ENCODE measurements at places on chromosomes 6 and 20.

DNA sequence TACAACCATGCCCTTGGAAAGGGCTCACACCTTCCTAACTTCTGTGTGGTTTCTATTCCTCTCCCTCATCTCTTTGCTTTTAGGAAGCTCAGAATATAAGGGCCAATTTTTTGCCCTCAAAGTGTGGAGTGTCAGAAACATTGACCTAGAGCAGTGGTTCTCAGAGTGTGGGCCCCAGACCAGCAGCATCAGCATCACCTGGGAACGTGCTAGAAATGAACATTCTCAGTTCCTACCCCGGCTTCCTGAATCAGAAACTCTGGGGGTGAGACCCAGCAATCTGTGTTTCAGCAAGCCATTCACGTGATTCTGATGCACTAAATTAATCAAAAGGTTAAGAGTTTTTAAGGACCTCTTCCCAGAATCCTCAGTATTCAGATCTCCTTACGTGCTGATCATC is 47.9 kb upstream of the IL17A start:
- ATAC-seq = no peak

GRCh38 chr20:48411919-48412522 is 415.8 kb downstream of the PREX1 start:
- ATAC-seq = no peak

- no peak for ATAC-seq
These were observed 266.3 kb upstream of the ECI2 start for GRCh38 chr6:4401408-4402368.

DNA sequence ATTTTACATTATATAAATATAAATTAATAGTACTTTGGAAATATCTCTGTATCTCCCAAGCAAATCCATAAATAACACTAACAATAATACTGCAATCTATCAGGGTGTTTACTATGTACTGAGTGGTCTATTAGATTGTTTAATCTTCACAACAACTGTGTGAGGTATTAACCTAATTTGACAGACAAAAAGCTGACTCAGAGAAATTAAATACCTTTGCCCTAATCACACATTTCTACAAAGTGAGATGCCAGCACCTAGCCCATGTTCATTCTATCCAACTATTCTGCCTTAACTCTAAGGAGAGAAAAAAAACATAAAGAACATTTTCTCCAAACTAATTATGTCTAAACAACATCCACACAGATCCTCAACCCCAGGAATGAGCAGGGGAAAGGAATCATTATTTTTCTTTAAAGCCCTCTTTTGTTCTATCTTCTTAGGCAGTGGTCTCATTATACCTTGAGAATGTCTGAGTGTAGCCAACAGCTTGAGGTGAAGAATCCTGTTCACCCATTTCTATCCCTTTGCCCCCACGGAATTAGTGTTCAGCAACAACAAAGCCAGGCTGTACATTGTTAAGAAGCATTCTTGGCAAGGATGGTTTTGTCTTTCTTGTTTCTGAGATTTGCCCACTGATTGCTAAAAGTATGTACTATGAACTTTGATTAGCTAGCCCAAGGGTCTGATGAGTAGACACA is 42.7 kb downstream of the PRL start:
- ATAC-seq = no peak

DNA sequence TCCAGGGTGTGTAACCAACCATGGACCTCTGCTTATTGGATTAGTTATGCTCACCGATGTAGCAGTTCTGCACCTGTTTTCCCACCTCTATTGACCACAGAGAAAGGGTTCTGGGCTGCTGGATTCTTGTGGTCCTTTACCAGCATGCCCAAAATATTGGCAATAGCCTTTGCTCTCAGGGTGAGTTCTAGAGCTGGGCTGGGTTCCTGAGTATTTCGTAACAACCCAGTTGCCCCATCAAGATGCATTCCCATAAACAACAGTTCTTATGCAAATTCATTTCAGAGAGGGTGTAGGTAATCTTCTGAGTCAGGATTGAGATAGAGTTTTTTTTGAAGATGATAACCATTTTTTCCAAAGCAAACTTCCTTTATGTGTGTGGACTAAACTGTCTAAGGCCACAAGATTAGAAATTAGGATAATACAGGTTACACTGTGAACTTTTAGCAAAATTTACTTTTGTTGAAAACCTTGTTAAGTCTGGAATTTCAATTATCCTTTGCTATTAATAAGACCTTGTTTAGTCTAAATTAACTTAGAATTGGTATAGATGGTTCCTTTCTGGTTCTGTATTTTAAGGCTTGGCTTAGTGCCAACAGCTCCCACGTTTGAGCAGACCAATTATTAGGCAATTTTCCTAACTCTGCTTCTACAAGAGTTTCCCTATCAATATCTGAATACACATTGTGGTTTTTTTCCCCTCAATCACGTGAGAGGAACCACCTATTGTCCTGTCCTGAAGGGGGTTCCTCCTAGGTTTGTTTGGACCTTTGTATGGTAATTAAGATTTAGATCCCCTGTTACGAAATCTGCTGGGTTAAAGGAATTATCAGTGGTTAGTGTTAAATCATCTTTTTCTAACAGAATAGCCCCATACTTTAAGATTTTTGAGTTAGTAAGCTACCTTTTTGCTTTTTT is 46.1 kb downstream of the TBX18 start:
- no peak for ATAC-seq

GRCh38 chr6:31710523-31711219 is 4.0 kb downstream of the LY6G6F start:
- ATAC-seq = no peak

DNA sequence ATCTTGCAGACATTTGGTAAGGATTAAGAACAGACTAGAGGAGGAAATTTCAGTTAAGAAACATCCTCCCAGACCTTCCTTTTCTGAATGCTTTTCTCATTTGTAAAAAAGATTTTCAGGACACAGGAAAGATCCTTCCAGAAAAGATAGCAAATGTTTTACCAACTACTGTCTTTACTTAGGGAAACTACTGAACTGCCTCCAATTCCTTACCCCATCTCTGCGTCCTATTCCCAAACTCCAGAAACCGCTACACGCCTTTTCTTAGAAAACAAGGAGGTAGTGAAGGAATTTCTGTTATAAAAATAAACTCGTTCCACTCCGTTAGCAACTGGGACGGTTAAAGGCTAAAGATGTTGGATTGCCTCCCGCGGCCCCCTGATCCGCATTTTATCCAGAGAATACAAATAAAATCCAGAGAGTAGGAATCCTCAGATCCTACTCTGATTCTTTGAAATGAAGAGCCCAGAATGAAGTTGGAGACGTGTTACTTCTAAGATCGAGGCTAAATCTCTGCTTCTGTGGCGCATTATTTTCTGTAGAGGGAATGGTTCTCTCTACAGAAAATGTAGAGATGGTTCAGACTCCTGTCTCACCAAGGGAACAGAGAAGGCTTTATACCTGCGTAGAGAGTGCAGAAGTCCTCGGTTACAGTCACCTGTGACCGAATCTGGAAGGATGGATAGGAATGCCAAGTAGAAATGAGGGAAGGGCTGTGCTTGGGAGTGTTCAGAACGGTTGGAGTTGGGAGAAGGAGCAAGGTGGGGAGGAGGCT is 133.0 kb downstream of the GPX5 start:
- ATAC-seq = peak; percentile 52

GRCh38 chr6:2512802-2513201 is 237.9 kb downstream of the MYLK4 start:
- no peak for ATAC-seq

DNA sequence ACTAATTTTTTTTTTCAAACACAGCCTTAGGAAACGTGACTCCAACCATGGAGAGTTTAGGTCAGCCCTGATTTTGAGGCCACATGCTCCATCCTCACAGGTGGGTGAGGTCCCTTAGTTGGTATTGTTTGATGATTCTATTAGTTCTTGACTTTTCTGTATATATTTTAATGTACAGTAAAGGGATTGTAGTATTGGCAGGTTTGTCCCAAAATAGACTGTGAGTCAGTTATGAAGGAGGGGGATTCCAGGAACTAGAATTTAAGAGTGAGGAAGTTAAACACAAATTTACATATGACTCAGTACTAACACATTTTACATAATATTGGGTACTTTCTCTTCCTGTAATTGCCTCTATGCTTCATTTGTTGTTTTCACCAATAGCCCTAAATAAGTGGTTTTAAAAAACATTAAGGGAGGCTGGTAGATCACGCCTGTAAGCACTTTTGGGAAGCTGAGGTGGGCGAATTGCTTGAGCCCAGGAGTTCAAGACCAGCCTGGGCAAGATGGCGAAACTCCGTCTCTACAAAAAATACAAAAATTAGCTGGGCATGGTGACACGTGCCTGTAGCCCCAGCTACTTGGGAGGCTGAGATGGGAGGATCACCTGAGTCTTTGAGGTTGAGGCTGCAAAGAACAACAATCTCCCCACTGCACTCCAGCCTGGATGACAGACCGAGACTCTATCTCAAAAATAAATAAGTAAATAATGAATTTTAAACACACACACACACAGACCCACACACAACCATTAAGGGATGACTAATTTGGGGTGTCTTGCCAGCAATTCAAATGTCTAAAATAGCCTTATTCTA is 81.8 kb downstream of the SGK1 start:
- peak; percentile 51 for ATAC-seq

DNA sequence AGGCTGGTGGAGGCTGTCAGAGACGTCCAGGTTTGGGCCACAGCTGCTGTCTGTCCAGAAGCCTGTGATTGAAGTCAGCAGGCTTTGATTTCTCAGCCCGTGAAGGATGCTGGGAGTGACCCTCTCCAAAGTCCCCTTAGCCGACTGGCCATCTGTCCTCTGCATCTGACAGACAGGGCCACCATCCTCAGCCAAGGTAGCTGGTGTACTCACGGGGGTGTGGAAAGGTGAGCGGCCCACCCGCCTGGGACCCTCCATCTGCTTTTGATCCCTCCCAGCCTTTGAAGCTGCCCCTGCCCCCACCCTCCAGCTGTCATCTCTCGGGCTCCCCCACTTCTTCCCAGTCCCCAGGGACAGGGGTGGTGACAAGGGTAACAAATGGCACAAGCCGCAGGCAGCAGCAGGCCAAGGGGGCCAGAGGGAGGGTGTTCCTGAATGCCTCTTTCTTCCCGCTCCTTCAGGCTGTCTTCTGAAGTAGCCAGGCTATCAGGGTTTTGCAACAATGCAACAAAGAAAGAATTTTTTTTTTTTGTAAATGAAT is 84.4 kb downstream of the EYA2 start:
- ATAC-seq = no peak

- ATAC-seq = no peak
These were observed 30.7 kb downstream of the CDH22 start for GRCh38 chr20:46277602-46278001.

- no peak for ATAC-seq
These were observed 48.0 kb downstream of the OR2B2 start for GRCh38 chr6:27863962-27864905.

GRCh38 chr6:12064131-12064530 is 52.0 kb downstream of the HIVEP1 start:
- peak; percentile 70 for ATAC-seq

- no peak for ATAC-seq
These were observed 662 bp upstream of the CCR6 start for GRCh38 chr6:167122041-167122826.

DNA sequence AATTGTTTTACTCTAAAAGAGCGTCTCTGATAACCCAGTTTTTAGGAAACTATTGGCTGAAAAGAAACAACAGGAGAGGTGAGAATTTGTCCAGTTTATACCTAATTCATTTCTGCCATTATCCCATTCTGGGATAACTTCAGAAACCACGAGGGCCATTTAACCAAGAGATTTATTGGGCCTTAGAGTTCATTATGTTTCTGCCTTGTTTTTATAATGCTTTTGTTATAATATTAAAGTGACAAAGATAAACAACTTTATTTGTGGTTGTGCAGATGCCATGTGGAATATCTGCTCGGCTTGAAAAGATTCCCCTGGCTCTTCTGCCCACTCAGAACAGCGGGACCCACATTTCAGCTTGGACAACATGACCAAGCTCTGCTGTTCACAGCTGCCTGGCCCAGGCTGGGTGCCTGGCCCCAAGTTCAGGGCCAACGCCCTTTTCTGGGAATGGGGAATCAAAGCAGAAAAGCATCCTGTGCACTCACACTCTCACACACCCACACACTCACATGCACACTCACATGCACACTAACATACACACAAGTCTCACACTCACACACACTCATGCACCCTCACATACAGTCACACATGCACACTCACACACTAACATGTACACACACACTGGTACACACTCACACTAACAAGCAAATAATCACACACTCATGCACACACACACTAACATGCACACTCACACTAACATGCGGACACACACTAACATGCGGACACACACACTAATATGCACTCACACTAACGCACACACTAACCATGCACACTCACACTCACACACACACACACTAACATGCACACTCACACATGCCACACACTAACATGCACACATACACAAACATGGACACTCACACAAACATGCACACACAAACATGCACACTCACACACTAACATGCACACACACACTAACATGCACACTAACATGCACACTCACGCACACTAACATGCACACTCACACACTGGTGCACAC is 86.7 kb upstream of the NEDD9 start:
- ATAC-seq = no peak

GRCh38 chr6:20211037-20211940 is 980 bp downstream of the MBOAT1 start:
- peak; percentile 1 for ATAC-seq

DNA sequence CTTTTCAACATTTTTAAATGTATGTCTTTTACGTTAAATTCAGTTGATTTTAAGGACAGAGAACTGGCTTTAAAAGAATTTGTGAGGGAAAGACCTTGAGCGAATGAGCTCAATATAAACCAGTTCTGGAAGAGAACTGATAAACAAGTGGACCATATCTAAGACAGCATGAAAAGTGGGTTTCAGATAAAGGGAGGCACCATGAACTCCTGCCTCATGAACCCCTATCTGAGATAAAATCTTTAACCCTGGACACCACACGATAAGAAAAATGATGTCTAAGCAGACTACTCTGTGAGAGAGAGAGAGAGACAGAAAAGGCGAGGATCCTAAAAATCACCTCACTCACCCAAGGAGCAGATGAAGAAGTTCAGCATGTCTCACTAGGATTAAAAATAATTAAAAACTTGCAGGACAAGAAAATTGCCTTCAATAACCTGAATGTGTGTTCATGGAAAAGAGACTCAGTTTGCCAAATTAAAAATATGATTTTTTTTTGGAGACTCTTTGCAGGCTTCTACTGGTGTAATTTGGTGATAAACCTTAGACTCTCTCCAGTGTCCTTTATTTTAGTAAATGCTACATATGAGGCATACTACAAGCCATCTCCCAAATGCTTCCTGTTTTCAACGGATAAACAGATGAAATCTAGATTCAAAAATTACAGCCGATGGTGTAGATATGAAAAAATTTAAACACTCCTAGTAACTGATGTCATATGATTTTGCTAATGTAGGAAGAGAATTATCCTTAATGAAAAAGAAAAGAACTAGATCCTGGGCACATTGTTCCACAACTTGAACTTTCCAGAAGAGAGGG is 299.5 kb downstream of the ADGB start:
- no peak for ATAC-seq

DNA sequence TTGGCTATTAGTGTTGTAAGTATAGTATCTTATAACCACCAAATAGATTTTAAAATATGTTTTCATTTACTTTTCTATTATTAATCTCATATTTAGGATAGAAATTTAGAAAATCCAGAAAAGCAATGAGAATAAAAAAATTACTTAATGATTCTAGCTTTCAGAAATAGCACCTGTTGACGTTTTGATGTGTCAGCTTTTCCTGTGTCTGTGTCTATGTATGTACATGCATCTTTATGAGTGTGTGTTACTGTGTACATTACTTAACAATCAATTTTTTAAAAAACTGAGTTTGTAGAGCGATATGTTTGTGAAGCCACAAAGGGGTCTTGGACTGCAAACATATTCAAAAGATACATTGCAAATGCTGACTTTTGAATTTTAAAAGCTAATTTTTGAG is 526.9 kb downstream of the BCKDHB start:
- ATAC-seq = no peak

- ATAC-seq = peak; percentile 11
These were observed 53.7 kb upstream of the TMX4 start for GRCh38 chr20:8073024-8073832.
